ENCODE measurements at places on chromosomes 4 and X.
A peak's percentile ranks its signal among the peaks of the same experiment; 100 is the strongest.

DNA sequence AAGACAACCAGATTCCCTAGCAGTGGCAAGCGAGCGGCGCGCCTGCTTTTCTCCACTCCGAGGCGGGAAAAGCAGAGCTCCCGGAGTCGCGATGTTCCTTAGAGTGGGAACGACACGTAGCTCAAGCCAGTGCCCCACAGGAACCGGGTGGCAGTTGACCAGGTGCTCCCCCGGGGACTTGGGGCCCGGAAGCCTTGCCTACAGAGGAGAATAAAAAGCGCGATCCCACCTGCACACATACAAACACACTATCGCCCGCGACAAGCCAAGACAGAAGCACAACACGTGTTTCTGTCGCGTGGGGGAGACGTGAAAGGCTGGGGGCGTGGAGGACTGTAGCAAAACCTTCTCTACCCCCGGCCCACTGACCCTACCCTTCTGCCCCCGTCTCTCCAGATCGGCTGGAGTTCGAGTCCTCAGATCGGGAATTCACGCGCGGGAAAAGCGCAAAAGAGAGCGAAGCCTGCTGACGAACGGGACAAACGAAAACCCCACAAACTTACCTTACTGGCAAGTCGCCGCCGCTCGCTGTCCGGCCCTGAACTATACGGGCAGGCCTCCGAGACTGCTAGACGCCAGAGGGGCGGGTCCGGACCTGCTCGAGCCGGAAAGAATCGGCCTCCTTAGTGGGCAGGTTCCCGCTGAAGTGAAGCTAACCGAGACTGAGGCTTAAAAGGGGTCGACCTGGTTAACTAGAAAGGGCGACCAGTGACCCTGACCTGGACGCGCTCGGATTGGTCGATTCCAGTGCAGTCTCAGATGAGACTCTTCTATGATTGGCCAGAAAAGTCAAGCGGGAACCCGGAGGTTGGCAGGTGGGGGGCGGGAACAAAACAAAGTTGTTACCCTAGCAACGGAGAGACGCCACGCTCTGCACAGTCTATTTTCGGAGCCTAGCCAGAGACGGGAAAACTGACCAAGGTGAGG, at the start of the genes DNAAF6 and NUP62CL:
DNAAF6 (plus strand) TSS at position 842 of the 927 bp plus-strand sequence. CDS start 6,265 bp downstream, outside the sequence.
NUP62CL (minus strand) TSS at position 664 of the 927 bp plus-strand sequence. CDS start 31,287 bp downstream, outside the sequence.
- DNase-seq, result peak; percentile 48

- no peak for DNase-seq
Measured at GRCh38 chrX:119607018-119607389, 780 bp upstream of the NKRF start.

DNA sequence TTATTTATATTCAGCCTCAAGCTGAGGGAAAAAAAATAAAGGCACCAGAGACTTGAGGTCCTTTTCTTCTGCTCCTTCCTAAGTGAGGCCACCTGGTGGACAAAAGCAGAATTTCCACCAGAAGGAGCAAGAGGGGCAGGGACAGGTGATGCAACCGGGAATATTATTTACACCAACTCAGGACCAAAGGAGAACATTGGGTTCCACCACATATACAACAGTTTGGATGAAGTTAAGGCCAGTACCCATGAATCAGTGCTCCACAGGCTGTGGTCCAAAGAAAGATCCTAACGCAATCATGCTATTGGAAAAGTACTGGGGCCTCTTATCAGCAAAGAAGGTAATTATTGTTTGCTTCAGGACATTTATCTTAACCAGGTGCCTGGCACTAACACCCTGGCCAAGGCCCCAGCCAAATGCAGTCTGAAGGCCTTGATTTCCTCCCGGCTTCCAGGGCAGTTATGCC, 57.4 kb downstream of the TSC22D3 start:
- DNase-seq, result peak; percentile 32

DNA sequence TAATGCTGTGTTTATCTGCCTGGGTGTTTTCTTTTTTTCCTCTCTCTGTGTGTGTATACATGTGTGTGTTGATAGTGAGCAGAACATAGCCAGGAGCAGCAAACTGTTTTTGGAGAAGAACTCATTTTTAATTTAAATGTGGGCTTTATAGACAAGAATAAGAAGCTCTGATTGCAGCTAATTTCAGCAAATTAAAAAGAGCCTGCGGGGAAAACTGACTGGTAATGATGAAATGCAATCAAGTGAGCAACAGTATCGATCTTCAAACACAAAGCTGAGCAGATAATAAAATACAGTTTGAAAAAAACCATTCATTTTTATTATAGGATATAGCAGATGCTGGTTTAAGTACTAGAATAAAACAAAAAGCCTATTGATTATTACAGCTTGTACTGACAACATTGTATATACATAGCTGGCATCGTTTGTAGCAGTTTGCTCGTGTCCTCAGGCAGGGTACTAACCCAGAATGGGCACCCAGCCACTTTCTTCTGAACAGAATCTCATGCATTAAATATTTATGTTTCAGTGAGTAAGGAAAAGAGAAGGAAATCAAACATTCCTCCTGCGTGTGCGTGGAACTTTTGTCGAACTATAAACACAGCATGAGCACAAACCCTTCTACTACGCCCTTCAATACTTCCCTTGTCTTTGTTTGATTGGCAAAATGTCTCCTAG, 73.5 kb upstream of the ZFP42 start:
- no peak for DNase-seq

DNA sequence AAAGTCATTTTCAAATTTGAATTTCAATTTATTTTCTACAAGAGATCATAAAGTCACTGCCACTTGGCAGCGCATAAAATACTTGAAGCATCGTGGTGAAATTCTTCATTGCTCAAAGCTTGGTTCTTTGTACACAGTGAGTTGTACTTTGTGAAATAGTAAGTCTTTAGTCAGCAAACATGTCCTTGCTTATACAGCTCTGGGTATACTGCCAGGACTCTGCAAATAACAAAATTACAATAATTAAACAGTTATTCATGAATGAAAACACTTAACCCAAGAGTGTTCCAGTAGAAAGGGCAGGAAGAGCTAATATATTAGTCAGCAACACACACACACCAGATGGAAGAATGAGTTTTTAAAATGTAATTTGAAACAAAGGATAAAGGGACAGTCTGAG, 1300.9 kb upstream of the DIAPH2 start:
- no peak for DNase-seq

DNA sequence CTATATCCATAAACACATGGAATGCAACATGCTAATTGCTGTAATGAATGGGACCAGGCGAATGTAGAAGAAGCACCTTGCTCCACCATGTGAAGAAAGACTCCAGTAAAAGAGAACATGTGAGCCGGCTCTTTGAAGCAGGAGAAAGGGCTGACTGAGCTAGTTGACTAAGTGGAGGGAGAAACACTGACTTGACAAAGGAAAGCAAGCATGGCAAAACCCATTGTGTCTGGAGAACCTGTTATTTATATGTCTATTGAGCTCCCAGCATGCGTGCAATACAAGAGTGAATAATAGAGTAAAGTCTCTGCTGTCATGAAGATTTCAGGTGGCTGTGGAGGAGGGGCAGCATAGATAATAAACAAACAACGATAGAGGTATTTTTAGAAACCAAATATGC, 559.9 kb downstream of the RAB28 start:
- no peak for DNase-seq

DNA sequence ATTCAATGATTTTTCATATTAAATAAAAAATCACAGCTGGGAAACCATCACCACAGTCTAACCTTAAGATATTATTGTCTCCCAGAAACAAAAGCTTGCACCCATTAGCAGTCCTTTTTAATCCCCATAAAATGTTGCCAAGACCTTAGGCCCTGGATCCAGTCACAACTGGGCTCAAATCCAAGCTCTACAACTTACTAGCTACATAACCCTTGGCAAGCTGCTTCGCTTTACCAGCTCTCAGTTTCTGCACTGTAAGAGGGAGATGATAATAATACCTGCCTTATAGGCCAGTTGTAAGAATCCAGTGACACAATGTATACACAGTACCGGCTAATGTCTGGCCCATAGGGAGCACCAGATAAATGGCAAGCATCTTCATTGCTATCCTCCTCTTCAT, 400.9 kb upstream of the FGF13 start:
- DNase-seq, result no peak

- no peak for DNase-seq
Measured at GRCh38 chrX:53984895-53985294, 59.4 kb downstream of the PHF8 start.
